ENCODE measurements at places on chromosomes 2 and 18.
A peak's percentile ranks its signal among the peaks of the same experiment; 100 is the strongest.

DNA sequence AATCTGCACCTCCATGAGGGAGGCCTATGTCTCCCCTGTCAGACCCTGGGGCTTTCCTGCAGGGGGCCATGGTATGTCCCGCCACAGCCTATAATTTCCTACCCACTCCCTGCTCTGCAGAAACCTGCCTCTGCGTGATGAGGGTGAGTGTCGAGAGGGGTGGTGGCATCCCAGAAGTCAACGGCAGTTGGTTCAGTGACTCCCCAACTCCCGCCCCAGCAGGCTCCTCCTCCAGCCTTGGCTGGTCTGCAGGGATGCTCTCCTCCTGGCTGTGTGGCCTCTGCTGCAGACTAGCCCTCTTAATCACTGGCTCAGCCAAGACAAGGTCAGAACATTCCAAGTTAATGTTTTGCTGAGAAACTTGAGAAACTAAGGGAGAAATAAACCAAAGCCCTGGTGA, 13.3 kb downstream of the CELF4 start:
- DNase-seq: no peak

- no peak for DNase-seq
These were observed 24.1 kb downstream of the HJURP start for GRCh38 chr2:233830111-233830802.

- no peak for DNase-seq
These were observed 10.7 kb downstream of the COL6A3 start for GRCh38 chr2:237403024-237403882.

DNA sequence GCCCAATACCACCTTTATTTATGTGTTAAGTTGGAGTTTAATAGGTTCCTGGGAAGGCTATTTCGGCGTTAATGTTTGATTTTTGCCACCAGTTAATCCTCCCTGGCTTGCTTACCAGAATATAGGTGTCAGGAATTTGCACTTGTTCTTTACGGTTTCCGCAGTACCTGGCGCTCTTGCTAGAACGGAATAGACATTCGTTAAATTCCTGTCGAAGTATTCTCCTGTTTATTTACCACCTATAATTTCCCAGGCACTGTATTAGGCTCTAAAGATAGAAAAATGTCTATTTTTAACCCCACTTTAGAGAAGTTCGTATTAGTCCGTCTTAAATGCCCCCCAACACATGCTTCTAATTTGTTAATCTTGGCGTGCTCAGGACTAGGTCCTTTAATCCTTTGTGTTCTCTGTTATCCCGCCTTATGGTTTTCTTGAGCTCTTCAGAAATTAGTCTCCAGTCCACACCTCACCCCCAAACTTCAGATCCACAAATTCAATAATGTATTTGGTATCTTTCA, 575 bp downstream of the CCDC150 start:
- no peak for DNase-seq

DNA sequence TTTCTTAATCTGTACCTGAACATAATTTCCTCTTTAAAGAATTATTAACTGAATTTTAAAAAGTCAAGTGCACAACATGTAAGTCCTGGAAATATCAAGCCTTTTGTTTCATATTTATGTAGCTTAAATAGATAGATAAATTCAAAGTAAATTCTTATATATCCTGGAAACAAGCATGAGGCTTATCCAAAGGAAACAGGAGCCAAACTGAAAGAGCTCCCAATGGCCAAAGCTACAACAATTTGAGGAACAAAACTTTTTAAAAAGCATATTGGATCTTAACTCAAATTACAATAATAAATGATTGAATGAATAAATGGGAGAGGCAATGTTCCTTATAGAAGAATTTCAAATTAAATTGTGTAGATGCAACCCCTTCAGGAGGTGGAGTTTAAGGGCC, 679.1 kb downstream of the METTL4 start:
- no peak for DNase-seq

DNA sequence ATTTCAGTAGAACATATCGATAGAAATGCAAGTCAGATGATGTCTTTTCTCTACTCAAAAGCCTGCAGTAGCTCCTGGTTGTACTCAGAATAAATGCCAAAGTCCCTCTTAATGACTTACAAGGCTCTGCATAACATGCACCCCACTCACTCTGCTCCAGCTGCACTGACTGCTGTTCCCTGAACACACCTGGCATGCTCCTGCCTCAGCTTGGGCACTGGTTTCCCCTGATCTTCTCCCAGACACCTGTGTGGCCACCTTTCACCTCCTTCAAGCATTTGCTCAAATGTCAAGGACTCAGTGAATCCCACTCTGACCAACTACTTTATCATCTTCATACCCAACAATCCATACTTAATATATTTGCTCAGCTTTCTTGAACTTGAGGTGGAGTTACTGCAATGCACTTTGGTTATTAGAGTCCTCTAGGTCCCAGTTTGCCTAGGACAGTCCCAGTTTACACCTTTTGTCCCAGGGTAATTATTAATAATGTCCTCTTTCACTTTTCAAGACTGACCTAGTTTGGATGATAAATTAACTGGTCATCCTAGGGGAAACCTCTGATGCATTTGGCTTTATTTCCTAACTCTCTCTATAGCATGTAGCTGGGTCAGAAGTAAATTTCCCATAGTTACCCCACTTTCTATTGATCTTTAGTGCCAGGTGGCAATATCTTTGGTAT, 44.1 kb downstream of the ACAA2 start:
- no peak for DNase-seq

GRCh38 chr2:221724631-221725203, 152.6 kb upstream of the EPHA4 start:
- DNase-seq: peak; percentile 3

DNA sequence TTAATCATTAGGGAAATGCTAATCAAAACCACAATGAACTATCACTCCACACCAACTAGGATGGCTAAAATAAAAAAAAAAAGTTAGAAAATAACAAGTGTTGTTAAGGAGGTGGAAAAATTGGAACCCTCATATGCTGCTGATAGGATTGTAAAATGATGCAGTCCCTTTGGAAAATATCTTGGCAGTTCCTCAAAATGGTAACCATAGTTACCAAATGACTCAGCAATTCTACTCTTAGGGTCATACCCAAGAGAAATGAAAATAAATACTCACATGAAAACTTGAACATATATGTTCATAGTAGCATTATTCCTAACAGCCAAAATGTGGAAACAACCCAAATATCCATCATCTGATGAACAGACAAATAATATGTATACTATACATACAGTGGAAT, 15.7 kb upstream of the ACVR2A start:
- peak; percentile 65 for DNase-seq

- DNase-seq: no peak
These were observed 229.5 kb downstream of the ETAA1 start for GRCh38 chr2:67626656-67627055.

GRCh38 chr2:132953771-132954170, 283.8 kb upstream of the LYPD1 start:
- no peak for DNase-seq

DNA sequence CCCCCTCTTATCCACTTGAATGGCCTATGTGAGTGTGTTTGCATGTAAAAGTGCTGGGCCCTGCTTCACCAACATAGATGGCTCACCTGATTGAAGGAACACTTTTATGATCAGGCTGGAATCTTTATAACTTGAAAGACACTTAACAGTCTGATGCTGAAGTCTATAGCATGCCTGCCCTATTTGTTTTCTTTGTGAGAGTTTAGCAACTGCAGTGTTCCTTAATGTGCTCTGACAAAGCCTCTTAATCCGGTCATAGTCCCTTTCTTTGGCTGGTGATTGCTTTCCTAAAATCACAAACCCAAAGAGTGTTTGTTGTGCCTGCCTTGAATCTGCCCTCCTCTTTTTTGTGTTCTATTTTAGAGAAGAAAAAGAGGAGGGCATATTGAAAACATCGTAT, 1382.8 kb upstream of the CELF4 start:
- DNase-seq: no peak

DNA sequence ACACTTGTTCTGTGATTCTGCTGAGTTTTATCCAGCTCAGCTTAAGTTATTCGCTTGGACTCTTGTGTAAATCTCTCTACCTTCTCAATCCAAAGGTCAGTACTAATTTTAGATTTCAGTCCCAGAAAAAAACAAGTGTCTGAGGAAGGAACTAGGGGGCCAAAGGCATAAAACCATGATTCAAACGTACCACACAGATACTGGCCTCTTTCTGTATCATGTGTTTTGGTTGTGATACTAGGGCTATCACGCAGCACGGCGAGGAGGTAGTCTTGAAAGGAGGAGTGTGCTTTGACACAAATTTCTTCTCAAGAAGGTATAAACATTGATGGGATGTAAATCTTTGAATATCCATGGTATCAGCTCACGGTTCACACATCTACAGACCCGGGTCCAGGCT, 8.3 kb downstream of the SERPINE2 start:
- DNase-seq: no peak

- no peak for DNase-seq
These were observed 267.6 kb upstream of the LYPD1 start for GRCh38 chr2:132937629-132938028.

DNA sequence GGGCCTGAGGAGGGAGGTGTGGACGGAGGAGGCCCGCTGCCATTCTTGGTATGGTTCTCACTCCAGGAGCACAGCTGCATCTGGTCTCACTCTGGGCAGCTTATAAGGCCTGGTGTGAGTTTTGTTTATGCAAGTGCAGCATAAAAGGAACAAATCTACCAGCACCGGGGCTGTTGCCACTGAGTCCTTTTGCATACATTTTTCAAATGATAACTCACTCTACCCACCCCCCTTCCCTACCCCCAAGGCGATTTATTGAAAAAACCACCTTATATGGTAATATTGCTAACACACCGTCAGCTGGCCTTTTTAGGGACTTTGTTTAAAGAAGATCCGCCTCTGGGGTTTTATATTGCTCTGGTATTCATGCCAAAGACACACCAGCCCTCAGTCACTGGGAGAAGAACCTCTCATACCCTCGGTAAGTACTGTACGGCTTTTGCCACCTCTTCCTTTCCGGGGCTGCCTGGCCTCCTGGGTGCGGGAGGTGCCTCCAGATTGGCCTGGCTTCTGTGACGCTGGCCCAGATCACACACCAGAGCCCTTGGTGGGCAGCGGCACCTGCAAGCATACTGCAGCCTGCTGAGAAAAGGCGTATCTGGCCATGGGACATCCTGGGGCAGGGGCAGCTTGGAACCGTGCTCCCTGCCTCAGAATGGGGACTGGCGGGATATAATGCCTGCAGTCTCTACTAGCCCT, at the start of gene ACTG2:
ACTG2 (plus strand) TSS at position 378 of the 699 bp plus-strand sequence. CDS start 8,304 bp downstream, outside the sequence.
- DNase-seq: no peak

- peak; percentile 97 for DNase-seq
These were observed 18.5 kb upstream of the NTSR2 start for GRCh38 chr2:11688222-11689069.

- no peak for DNase-seq
These were observed 143.9 kb downstream of the CAPN13 start for GRCh38 chr2:30663321-30663720.

- DNase-seq: no peak
These were observed 7.4 kb downstream of the XPO1 start for GRCh38 chr2:61530749-61531148.

DNA sequence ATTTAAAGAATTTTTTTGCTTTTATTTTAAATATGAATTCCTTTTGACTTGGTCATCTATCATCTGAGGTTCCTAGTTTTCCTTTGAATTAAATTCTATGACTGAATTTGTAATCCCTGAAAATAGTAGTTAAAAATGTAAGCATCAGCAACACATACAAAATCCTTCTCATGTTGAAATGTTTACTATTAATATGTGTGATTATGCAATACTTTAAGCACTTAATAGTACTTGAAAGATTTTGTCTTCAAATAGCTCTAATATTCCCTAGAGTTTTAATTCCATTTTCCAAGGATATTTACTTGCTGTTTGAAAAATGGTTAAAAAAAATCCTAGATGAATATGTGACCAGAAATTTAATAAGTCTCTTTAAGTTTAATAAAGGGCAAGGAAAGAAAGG, 26.6 kb upstream of the SPATS2L start:
- DNase-seq: no peak

GRCh38 chr2:112762276-112762675, 2.1 kb downstream of the CKAP2L start:
- DNase-seq: peak; percentile 22

DNA sequence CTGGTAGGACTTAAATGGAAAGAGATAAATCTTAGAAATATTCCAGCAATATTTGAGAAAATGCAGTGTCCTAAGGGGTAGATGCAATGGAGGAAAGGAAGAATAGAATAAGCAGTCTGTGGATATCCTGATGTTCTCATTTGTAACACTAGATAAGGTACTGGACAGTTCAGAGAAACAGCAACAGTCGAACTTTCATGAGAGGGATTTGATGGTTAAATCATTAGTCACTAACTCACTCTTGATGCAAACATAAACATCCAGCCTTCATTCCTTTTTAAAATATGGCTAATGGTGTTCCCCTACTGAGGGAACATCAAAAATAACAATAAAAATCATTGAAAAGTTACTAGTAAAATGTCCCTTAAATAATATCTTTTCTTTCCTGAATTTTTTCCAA, 211.4 kb upstream of the SLC39A10 start:
- no peak for DNase-seq

- DNase-seq: no peak
These were observed 247.2 kb upstream of the EPAS1 start for GRCh38 chr2:46050027-46050426.

- DNase-seq: no peak
These were observed 70.7 kb downstream of the RBM43 start for GRCh38 chr2:151191001-151191400.

DNA sequence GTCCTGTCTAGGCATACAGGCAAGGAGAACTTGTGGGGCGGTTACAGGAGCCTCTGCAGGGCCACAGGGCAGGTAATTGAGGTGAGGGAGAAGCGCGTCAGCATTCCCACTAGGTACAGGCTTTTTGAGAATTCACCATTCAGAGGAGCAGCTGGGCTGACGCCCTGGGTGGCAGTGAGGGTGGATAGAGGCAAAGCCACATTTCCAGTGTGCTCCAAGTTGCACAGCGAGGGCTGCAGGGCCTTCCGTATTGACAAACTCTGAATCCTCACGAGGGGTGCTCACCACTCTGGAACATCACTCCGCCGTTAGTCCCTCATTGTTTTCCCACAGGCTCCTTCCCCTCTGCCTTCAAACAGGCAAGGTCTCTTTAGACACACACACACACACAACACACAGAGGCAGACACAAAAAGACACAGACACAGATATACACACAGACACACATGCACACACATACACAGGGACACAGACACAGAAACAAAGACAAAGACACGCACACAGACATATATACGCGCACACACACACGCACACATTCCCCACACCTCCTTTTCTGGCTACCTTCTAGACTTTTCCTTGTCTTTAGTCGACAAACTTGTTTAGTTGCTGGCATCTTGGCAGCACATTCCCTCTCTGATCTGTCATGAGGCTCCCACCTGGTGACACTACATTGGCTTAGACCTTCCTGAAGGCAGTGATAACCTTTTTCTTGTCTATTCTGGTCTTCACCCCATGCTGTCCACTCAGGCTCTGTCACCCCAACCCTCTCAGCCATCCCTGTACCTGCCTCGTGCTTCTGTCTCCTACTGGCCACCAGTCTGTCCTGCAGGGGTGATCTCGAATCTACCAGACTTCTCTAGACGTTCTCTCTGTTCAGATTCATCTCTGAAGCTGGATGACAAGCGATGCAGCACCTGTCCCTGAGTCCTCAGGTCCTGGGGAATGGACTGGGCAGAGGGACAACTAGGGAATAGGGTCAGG, 136.8 kb downstream of the ALPK2 start:
- DNase-seq: no peak

GRCh38 chr2:41970988-41971660, 76.7 kb upstream of the PKDCC start:
- no peak for DNase-seq
